Activated T-cell treated with anti-CD3 and anti-CD28 coated beads, Interleukin-2, amount 50 U/mL, for 24 hours (primary cell): ENCODE measurements at places on chromosomes 5 and 9.

DNA sequence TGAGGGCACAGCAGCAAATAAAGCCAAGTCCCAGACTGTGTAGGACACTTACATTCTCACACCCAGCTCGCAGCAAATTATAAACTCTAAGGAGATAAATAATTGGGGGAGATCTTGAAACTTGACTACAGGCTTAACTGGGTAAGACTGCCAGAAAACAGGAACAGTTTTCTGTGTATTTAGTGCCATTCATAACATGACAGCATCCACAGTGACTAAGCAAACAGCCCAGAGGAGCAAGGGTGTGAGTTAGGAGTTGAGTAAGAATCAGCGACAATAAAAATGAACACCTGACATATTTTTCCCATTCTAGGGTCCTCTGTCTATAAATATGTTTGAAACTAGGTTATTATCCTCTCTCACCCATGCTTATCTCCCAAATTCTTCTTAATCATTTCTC lies 370.9 kb upstream of the WWC1 start:
- no peak for DNase-seq

GRCh38 chr5:77876862-77877502 lies 100.8 kb upstream of the TBCA start:
- DNase-seq: no peak

DNA sequence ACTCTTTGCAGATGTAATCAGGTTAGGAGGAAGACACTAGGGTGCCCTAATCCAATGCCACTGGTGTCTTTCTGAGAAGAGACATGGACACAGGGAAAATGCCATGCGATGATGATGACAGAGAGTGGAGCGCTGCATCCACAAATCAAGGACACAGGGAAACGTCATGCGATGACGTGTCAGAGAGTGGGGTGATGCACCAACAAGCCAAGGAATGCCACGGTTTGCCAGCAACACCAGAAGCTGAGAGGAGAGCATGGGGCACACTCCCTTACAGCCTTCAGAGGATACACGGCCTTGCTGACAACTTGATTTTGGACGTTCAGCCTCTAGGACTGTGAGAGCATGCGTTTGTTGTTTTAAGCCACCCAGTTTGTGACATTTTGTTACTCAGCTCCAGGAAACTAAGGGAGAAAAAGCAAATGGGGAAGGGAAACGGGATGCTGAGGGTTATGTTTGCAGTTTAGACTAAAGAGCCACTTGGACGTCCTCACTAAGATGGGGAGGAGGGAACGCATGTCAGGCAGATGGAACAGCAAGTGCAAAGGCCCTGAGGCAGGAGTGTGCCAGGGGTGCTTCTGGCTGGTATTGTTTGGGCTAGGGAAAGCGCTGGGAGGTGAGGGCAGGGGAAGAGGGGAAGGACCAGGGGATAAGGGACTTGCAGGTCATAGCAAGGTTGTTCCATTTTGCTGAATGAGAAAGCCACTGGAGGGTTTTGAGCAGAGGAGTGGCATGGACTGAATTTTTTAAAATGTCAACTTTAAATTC lies 2.5 kb upstream of the TENT4A start:
- no peak for DNase-seq

DNA sequence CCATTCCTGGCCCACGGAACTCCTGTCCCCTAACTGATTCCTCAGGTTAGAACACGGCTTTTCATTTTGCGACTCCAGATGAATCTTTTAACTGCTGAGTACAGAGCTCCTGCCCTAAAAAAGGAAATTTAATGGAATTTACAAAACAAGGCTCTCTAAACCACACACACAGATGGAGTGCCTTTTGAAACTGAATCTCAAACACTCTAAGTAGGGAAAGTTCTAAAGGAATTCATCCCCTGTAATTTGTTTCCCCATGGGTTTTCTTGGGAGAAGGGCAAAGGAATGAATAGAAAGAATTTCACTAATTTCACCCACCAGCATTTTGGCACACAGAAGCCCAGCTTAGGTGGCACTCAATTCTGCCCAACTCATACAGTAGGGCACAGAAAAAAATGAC lies 106.5 kb downstream of the THBS4 start:
- DNase-seq: no peak

DNA sequence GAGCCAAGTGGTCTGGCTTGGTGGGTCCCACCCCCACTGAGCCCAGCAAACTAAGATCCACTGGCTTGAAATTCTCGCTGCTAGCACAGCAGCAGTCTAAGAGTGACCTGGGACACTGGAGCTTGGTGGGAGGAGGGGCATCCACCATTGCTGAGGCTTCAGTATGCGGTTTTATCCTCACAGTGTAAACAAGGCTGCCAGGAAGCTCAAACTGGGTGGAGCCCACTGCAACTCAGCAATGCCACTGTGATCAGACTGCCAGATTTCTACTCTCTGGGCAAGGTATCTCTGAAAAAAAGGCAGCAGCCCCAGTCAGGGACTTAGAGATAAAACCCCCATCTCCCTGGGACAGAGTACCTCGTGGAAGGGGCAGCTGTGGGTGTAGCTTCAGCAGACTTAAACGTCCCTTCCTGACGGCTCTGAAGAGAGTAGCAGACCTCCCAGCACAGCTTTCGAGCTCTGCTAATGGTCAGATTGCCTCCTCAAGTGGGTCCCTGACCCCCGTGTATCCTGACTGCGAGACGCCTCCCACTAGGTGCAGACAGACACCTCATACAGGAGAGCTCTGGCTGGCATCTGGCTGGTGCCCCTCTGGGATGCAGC lies 18.2 kb upstream of the STK32A start:
- no peak for DNase-seq

GRCh38 chr9:4985386-4986266 lies 554 bp downstream of the JAK2 start:
- DNase-seq: peak; percentile 51

- DNase-seq: no peak
Measured at GRCh38 chr5:176704817-176705216, 57.5 kb downstream of the TSPAN17 start.
